ENCODE measurements at places on chromosomes 6 and 20.

GRCh38 chr6:149859938-149860337, 4.2 kb downstream of the LRP11 start:
- DNase-seq: no peak

- no peak for DNase-seq
These were observed 193.7 kb downstream of the SLC35F1 start for GRCh38 chr6:118100717-118101116.

GRCh38 chr20:38202982-38203293, 37.9 kb upstream of the TGM2 start:
- DNase-seq: no peak

- no peak for DNase-seq
These were observed 147.7 kb upstream of the PHACTR3 start for GRCh38 chr20:59456342-59457279.

DNA sequence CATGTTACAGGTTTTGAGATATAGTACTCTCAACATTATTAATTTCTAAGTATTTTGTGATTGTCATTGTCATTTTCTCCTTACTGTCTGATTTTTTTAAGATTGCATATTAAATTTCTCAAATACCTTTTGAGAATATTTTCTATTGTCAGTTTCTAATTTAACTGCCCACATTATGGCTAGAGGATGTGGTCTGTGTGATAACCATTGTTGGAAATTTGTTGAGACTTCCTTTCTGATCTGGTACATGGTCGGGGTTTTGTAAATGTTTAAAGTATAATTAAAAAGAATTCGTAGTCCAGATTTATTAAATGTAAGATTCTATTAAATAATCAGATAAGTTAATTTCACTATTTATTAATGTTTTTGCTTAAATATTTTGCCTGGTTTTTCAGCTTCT, 60.1 kb downstream of the SLX4IP start:
- DNase-seq: no peak

- peak; percentile 10 for DNase-seq
These were observed 58.0 kb downstream of the LIN28B start for GRCh38 chr6:105014954-105015353.

DNA sequence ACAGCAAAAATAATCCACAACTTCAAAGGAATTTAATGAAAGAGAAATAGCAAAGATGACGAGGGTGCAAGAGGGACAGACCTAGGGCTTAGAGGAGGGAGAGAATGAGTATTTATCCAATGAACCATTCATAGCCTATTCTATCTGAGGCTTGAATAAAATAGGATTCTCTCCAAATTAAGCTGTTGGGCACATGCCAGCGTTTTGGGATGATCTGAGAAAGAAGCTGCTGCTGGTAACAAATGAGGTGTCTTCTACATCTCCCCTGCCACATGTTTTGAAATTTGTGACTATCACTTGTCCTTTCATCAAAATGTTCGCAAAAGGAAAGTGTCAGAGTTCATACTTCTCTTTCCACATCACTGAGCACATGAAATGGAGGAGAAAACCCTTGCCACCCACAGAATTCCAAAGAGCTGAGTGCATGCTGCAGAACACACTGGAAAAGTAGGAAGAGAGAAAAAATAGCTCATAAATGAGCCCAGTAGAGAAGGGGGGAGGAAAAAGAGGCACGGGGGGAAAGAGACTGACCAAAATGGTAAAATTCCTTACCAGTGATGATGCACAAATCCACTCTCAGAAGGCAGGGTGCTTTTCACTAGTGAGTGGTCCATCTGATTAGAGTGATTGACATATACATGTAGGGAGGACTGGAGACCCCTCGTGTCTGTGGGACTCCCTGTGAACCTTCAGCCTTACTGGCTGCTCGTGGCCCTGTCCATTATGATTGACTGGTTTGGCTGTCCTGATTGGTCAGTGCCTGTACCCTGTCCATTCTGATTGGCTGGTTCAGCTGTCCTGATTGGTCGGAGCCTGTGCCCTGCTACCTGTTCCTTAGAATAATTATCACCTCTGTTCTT, 180.5 kb downstream of the OGFRL1 start:
- DNase-seq: peak; percentile 98

- DNase-seq: peak; percentile 67
These were observed 2.0 kb downstream of the TRAM2 start for GRCh38 chr6:52574709-52575501.

DNA sequence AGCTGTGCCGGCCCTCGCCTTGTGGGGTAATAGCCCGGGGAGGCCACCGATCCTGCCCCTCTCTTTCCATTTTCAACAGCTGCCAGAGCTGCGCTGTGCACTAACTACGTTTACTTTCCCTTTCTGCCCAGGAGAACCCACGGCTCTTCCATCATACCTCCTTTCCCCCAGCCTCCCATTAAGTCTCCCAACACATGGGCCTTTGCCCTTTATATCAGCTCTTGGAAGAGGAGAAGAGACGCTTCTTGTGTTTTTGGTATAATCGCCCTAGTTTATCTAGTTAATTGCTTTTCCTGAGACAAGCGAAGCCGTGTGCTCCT, 637 bp downstream of the UBR2 start:
- no peak for DNase-seq

DNA sequence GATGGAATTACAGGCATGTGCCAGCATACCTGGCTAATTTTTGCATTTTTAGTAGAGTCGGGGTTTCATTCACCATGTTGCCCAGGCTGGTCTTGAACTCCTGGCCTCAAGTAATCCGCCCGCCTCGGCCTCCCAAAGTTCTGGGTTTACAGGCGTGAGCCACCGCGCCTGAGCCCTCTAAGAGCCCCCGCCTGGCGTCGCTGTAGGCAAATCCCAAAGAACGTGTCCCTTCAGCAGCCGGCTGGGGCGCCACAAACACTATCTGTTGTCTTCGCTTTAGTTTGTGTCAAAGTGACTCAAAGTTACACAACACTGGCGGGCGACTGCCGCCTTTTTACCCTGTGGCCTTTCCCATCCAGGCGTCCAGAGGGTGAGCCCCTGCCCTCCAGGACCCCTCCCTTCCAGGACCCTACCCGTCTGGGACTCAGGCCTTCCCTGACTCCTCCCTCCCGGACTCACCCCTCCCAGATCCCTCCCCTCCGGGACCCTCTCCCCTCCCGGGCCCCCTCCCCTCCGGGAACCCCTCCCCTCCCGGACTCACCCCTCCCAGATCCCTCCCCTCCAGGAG, 940 bp upstream of the ADRM1 start:
- peak; percentile 89 for DNase-seq

- DNase-seq: no peak
These were observed 43.4 kb downstream of the SLC35B3 start for GRCh38 chr6:8391934-8392333.

DNA sequence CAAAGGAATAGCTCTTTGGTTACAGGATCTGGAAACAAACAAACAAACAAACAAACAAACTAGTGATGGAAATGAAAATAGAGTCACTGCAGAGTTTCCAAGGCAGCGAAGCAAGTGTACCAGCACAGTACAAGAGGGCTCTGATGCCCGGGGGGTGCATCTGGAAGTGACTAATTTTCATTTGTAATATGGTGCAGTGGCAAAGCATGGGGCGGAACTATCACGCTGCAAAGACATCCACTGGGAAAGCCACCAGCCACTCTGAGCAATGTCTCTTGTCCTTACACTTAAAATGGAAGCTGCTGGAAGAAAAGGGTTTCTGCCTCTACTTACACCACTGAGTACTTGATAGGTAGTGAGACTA, 44.4 kb upstream of the NEDD9 start:
- DNase-seq: no peak

DNA sequence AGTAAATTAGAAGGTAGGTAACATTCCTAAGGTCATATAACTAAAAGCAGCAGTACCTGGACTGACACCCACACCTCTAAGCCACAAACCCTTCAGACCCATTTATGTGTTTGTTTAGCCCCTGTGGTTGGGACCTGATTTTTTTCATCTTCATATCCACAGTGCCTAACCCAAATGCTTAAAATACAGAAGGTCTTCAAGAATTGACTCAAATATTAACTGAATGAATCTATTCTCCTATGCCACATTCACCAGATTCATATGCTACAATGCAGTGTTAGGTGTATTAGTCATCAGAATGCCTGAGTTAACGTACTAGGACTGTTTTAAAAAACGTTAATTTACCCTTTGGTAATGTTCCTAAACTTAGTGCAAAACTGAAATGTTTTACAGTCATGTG, 124.8 kb downstream of the AHI1 start:
- peak; percentile 78 for DNase-seq

GRCh38 chr20:42945234-42945994, 244.3 kb downstream of the PTPRT start:
- DNase-seq: no peak

DNA sequence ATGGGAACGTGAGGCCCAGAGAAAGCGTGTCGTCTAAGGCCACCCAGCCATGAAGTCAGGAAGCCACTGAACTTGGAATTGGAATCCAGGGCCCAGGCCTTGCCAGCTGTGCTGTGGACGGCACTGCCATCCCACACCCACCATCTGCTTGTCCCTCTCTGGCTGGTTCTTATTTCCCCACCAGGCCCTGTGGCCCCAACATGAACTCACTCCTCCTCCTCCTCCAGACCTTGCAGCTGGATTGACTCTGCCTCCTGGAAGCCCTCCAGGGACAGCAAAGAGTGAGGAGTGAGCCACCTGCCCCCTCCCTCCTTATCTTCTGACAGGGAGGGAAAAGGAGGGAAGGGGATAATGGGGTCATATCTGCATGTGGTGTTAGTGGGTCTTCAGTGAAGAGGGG, 16.0 kb upstream of the IP6K3 start:
- no peak for DNase-seq

- no peak for DNase-seq
These were observed 468 bp downstream of the TRDN start for GRCh38 chr6:123636282-123636681.

- DNase-seq: no peak
These were observed 261.7 kb downstream of the UTRN start for GRCh38 chr6:144546807-144547206.

GRCh38 chr6:126261792-126262421, 78.0 kb upstream of the CENPW start:
- no peak for DNase-seq

DNA sequence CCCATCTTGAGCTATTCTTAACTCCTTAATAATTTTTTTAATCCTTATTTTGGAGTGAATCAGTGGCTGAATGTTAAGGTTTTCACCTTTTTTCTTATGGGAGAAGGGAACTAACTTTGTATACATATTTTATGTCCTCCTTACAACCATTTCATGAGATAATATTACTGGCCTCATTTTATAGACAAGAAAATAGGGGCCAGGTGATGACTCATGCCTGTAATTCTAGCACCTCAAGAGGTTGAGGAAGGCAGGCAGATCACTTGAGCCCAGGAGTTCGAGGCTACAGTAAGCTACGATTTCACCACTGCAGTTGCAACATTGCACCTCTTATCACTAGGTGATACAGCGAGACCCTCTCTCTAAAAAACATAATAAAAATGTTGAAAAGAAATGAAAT, 128.7 kb downstream of the TMEM242 start:
- peak; percentile 18 for DNase-seq

DNA sequence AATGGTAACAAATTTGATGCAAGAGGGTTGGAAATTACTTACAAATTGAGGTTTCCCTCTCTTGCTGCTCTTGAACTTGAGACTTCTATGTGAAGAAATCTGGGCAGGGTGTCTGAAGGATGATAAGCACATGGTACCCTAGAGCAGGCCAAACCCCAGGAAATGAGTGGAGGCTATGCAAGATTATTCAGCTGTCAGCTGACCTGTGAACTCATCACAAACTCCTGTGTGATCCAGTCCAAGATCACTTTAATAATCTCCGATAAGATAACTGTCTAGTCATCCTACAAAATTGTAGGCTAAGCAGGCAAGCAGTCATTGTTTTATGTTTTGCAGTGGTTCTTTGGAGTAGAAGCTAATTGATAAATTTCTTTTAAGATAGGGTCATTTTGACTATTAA, 213.1 kb downstream of the BTBD3 start:
- DNase-seq: no peak

DNA sequence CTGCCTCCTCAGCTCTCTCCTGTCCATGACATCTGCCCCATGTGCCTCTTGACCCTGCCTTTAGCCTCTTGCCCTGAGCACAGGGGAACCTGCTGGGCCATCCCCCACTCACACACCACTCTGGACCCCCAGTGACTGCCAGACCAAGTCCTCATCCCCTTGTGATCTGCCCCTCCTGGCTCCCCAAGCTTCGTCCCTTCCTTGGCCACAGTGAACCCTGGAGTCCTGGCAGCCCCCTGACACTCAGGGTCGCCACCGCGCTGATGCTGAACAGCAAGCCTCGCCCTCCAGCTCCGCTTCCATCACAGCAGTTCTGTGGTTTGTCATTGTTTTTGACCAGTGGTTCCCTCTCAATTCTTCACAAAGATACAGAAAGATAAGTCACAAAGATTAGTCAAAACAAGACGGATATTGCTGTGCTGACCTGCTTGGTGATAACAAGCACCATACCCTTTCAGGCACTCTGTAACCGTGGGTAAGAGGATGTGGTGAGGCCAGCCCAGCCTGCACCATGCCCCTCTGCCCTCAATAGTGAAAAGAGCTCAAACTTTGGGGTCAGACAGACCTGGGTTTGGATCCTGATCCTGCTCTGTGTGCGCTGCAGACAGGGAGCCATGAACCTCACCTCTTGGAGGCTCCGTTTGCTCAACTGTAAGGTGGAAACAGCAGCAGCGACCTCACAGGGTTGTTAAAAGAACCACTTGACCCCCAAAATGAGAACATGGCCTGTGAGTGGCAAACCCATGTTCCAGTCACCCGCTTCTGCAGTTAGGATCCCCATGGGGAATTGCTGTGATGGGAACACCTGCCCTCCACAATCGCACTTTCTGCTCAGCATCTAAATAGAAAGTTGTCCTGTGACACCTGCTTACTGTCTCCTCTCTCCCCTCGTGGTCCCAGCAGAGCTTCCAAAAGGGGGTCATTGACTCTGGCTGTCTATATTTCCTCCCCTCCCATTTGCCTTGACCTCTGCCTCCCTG, 114.5 kb downstream of the TOX2 start:
- no peak for DNase-seq

GRCh38 chr6:159807150-159807858, 7.2 kb downstream of the PNLDC1 start:
- no peak for DNase-seq

- DNase-seq: no peak
These were observed 950.8 kb downstream of the HACE1 start for GRCh38 chr6:103908898-103909297.

DNA sequence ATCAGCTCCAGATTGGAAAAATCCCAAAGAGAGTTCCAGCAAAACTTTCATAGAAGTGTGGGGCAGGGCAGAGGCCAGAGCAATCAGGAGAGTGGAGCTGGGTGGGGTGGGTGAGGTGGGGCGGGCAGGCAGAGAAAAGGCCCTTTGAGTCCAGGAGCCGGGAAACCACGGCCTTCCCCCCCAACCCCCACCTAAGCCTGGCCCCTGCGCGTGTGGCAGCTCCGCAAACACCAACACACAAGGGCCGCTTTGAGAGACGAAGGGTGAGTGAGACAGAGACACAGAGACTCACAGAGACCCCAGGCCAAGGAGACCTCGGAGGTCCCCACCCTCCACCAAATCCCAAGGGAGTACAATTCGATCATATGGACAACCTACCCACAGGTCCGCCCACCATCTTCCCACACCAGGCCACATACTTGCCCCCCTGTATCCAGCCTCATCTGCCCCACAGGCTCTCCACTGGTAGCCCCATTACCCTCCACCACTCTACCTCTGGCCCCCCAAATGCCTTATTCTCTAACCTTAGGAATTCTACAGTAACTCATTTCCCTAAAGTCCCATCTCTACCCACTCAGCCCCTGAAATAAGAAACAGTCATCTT, 1.7 kb downstream of the COL11A2 start:
- DNase-seq: no peak

Data from fibroblast of lung (primary cell).